CD4-positive, alpha-beta T cell (primary cell): ENCODE measurements at places on chromosomes 3 and 15.
A peak's percentile ranks its signal among the peaks of the same experiment; 100 is the strongest.

- DNase-seq: no peak
- H3K36me3 ChIP-seq: no peaks in the 10 kb centered on the region
- no peaks in the 10 kb centered on the region for H3K4me1 ChIP-seq
- H3K27ac ChIP-seq: no peak overlapping the region
- no peak overlapping the region for H3K4me3 ChIP-seq
These were observed 14.0 kb downstream of the ARPP21 start for GRCh38 chr3:35653347-35653746.

- no peak overlapping the region for H3K27ac ChIP-seq
- peak; percentile 11 for DNase-seq
- no peaks in the 10 kb centered on the region for H3K36me3 ChIP-seq
- H3K4me1 ChIP-seq: no peaks in the 10 kb centered on the region
These were observed 8.3 kb upstream of the EPHA3 start for GRCh38 chr3:89098964-89099585.

GRCh38 chr3:141336672-141337522, 31.4 kb upstream of the ZBTB38 start:
- no peaks in the 10 kb centered on the region for H3K4me1 ChIP-seq
- no peak overlapping the region for H3K4me3 ChIP-seq
- no peak for DNase-seq
- no peaks in the 10 kb centered on the region for H3K36me3 ChIP-seq

DNA sequence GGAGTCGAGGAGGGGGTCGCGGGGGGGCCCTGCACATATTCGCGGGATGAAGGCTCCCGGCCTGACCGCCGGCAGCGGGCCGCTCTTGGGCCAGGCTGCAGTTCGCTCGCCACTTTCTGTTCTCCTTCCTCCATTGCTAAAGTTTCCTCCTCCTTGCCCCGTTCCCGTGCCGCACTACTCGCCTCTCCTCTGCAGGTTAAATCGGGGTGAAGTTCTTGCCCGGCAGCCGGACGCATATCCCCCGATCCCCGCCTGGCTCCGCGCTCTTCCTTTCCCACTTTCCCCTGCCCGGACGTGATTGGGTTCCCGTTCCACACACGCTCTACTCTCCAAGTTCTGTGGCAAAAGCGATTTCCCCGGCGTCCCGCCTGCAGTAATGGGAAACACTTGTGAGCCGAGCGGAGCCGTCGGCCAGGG, 556 bp downstream of the CRYBG3 start:
- peaks cover 25% of the 10 kb centered on the region for H3K4me1 ChIP-seq
- no peaks in the 10 kb centered on the region for H3K36me3 ChIP-seq
- no peaks in the 10 kb centered on the region for H3K27me3 ChIP-seq
- no peak overlapping the region for H3K27ac ChIP-seq

- no peaks in the 10 kb centered on the region for H3K27me3 ChIP-seq
- H3K4me1 ChIP-seq: no peaks in the 10 kb centered on the region
- no peak overlapping the region for H3K4me3 ChIP-seq
- H3K36me3 ChIP-seq: no peaks in the 10 kb centered on the region
- H3K27ac ChIP-seq: no peak overlapping the region
These were observed 53.0 kb upstream of the GYG1 start for GRCh38 chr3:148938306-148938705.

DNA sequence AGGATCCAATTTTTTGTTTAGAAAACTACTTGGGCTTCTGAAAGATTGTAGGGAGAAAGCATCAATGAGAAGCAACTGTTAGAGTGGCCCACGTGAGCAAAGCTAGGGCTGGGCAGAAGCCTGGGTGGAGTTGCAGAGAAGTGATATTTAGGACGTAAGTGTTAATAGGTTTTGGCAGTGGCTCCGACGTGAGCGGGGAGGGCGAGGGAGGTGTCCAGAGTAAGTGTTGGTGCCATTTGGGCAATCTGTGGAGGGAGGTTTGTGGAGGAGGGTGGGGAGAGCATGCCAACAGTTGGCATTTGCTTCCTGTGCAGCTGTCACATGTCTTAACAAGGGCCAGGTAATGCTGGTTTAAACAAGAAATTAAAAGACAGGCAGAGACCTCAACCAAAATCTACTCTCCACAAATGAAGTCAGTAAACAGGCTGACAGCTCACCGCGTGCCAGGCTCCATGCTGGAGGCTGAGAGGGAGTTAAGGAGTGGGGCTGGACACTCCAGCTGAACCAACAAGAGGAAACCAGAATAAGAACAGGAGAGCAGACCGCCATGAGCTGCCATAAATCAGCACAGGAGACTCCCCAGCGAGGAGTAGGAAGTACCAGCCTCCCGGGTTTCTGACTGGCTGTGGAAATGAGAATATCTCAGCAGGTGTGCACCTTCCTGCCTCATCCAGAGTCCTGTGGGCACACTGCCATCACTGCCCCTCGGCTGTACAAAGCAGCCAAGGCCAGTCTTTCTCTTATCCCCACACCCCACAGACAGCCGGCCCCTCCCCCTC, 232.6 kb downstream of the ABHD5 start:
- H3K4me3 ChIP-seq: no peak overlapping the region
- H3K36me3 ChIP-seq: no peaks in the 10 kb centered on the region
- peaks cover 33% of the 10 kb centered on the region for H3K27me3 ChIP-seq

GRCh38 chr3:186754006-186754405, 29.4 kb upstream of the EIF4A2 start:
- H3K27ac ChIP-seq: no peak overlapping the region
- no peaks in the 10 kb centered on the region for H3K27me3 ChIP-seq
- H3K4me1 ChIP-seq: no peaks in the 10 kb centered on the region
- no peak overlapping the region for H3K4me3 ChIP-seq
- no peaks in the 10 kb centered on the region for H3K36me3 ChIP-seq
- no peak for DNase-seq

DNA sequence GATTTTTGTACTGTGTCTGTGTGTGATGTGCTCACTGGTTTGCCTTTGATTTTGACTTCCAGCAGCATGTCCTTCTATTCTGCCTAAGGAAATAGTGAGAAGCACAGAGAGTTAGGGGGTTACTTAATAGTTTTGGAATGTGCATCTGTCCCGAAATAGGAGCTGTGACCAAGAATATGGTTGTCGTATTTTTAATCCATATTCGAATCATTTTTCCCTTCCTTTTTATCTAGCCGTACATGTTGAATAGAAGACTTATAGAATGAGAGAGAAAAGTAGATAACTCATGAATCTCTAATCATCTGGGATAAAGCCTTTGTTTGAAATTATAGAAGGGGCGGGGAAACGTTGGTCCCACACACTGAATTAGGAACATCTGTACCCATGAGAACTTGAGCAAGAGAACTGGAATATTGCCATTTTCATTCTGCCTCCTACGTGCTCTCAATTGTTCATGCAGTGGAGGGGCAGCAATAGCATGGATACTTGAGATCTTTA, 23.6 kb downstream of the CRTC3 start:
- H3K4me1 ChIP-seq: peaks cover 27% of the 10 kb centered on the region
- DNase-seq: no peak
- peaks cover 29% of the 10 kb centered on the region for H3K36me3 ChIP-seq
- no peaks in the 10 kb centered on the region for H3K27me3 ChIP-seq
- no peak overlapping the region for H3K27ac ChIP-seq

DNA sequence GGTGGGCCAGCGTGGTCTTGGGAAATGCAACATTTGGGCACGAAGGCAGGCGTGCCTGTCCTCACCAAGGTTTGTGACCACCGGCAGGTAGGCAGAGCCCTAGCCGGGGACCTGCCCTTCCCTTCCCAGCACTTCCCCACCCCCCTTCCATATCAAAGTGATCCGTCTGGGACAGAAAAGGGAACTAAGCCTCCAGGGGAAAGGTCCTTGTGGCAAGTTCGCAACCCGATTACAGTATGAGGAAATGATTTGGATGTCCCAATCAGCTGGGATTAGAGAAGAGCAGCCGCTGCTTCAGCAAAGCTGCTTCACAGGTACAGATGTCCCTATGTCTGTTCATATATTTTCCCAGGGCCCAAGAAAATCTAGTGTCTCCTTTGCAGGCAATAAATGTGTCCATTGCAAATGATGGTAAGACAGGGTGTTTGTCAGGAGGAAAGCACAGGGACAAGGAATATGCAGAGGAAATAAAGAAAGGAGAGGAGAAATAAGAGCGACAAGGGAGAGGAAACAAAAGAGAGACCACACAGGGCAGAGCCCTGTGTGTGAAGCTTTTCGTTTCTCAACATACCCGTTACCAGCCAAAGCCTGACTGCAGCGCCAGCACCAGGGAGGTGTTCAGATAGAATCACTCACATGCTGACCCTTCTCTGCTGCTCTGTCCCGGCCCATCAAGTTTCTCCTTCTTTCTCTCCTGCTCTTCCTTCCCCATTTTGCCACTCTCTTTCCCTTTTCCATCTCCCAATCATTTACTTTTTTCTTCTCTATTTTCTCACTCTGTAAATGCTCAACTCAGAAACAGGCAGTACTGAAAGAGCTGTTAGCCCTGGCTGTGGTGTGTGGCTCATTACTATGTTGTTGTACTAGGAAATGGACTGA, 17.4 kb upstream of the SECISBP2L start:
- DNase-seq: no peak
- no peak overlapping the region for H3K4me3 ChIP-seq
- H3K27me3 ChIP-seq: peaks cover 3% of the 10 kb centered on the region
- H3K4me1 ChIP-seq: peaks cover 18% of the 10 kb centered on the region
- no peaks in the 10 kb centered on the region for H3K36me3 ChIP-seq

- H3K27me3 ChIP-seq: no peaks in the 10 kb centered on the region
- no peak overlapping the region for H3K27ac ChIP-seq
- no peak overlapping the region for H3K4me3 ChIP-seq
- DNase-seq: no peak
- no peaks in the 10 kb centered on the region for H3K36me3 ChIP-seq
- H3K4me1 ChIP-seq: peaks cover 6% of the 10 kb centered on the region
These were observed 463.6 kb upstream of the NR2F2 start for GRCh38 chr15:95866711-95867440.

- H3K4me3 ChIP-seq: no peak overlapping the region
- no peaks in the 10 kb centered on the region for H3K36me3 ChIP-seq
- H3K27me3 ChIP-seq: no peaks in the 10 kb centered on the region
- H3K4me1 ChIP-seq: peaks cover 13% of the 10 kb centered on the region
These were observed 124.6 kb upstream of the IQSEC1 start for GRCh38 chr3:13197795-13198194.

DNA sequence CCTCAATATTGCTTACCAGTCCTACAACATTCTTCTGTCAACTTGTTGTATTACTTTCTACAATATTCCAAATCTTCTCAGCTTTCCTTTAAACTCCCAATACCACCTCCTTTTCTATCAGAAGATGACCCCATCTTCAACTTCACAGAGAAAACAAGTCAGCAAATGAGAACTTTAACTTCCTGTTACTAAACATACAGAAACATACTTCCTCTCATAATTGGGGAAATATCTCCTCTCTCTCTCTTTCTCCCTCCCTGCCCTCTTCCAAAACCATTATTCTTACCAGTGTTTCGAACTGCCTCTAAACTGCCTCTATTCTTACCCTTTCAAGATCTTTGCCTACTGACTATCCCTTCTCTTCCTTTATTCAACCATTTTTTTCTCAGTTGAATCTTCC, 1.8 kb upstream of the SNAP23 start:
- H3K4me1 ChIP-seq: peaks cover 61% of the 10 kb centered on the region
- H3K4me3 ChIP-seq: no peak overlapping the region
- no peak for DNase-seq
- H3K27ac ChIP-seq: no peak overlapping the region
